ENCODE measurements at places on chromosomes 3 and 15. TPM values are rescaled to one million over a fixed set of nuclear protein-coding genes. Genes with fewer than 3 reads are reported as not detected.

Gene TMCO5A
- total RNA-seq = not detected

Gene LYZL4
- not detected for total RNA-seq

GRCh38 chr15:39979606-39980005, 45.7 kb downstream of the EIF2AK4 start:
- DNase-seq = no peak
- H3K4me1 ChIP-seq = peaks cover 11% of the 10 kb centered on the region
- peaks cover 44% of the 10 kb centered on the region for H3K36me3 ChIP-seq
- no peak overlapping the region for H3K27ac ChIP-seq
- no peak overlapping the region for H3K4me3 ChIP-seq

GRCh38 chr3:80682235-80682634, 914.4 kb upstream of the ROBO1 start:
- H3K36me3 ChIP-seq = no peaks in the 10 kb centered on the region
- H3K27me3 ChIP-seq = no peaks in the 10 kb centered on the region
- no peak overlapping the region for H3K4me3 ChIP-seq
